Endothelial cell of coronary artery (primary cell): ENCODE measurements at places on chromosomes 11 and 22. TPM values are rescaled to one million over a fixed set of nuclear protein-coding genes. Genes with fewer than 3 reads are reported as not detected.

The P2RY6 gene
- 0.09 TPM in 1 of 2 replicates, not detected in the other for total RNA-seq

The LRRC10B gene
- total RNA-seq = not detected in 2 replicates

The MAJIN gene
- total RNA-seq = not detected in 2 replicates

The OR52K1 gene
- total RNA-seq = not detected in 2 replicates

The GRM5 gene
- total RNA-seq = 0.18 TPM in 1 of 2 replicates, not detected in the other

The OR2AG2 gene
- total RNA-seq = 0.09 and 0.18 TPM in 2 replicates

The GNAZ gene
- total RNA-seq = 0.66 and 1.7 TPM in 2 replicates

The KCNJ11 gene
- under 0.01 and 0.18 TPM in 2 replicates for total RNA-seq

The OR4C5 gene
- not detected in 2 replicates for total RNA-seq

The PRG3 gene
- not detected in 2 replicates for total RNA-seq

The SLC22A9 gene
- total RNA-seq = not detected in 2 replicates

The POLD3 gene
- 8.5 and 11.0 TPM in 2 replicates for total RNA-seq

The YAP1 gene
- total RNA-seq = 32.7 and 33.2 TPM in 2 replicates

The C11orf86 gene
- not detected in 2 replicates for total RNA-seq

The DGCR2 gene
- 38.9 and 42.0 TPM in 2 replicates for total RNA-seq

The MMP1 gene
- total RNA-seq = 4.3 and 664 TPM in 2 replicates

The ROM1 gene
- total RNA-seq = 7.3 and 8.5 TPM in 2 replicates

The PDE2A gene
- 10.2 and 23.6 TPM in 2 replicates for total RNA-seq

The TBX10 gene
- not detected in 2 replicates for total RNA-seq

The CBLIF gene
- not detected in 2 replicates for total RNA-seq

The IRAG1 gene
- total RNA-seq = 0.18 and 1.6 TPM in 2 replicates

The BLID gene
- total RNA-seq = 1.6 and 10.0 TPM in 2 replicates

The TLCD5 gene
- total RNA-seq = 4.9 and 7.4 TPM in 2 replicates

The RNASEH2C gene
- total RNA-seq = 47.5 and 48.0 TPM in 2 replicates

The OR2AT4 gene
- total RNA-seq = not detected in 2 replicates

The OR8G1 gene
- total RNA-seq = not detected in 2 replicates

The APOBEC3H gene
- not detected in 2 replicates for total RNA-seq

The APOL1 gene
- 12.7 and 38.8 TPM in 2 replicates for total RNA-seq

The KRTAP5-11 gene
- total RNA-seq = not detected in 2 replicates

The SCGB1A1 gene
- total RNA-seq = not detected in 2 replicates

The MCHR1 gene
- 0.28 TPM in 1 of 2 replicates, not detected in the other for total RNA-seq

The RBFOX2 gene
- 128 and 132 TPM in 2 replicates for total RNA-seq

The KCNE3 gene
- 0.28 and 0.45 TPM in 2 replicates for total RNA-seq

The UCP2 gene
- 0.28 and 0.63 TPM in 2 replicates for total RNA-seq

The MMP12 gene
- total RNA-seq = 0.28 TPM in 1 of 2 replicates, not detected in the other

The HBG2 gene
- 0.18 TPM in 1 of 2 replicates, not detected in the other for total RNA-seq

The PYGM gene
- 0.36 and 0.38 TPM in 2 replicates for total RNA-seq

The CEND1 gene
- under 0.01 and 0.18 TPM in 2 replicates for total RNA-seq

The DGAT2 gene
- 1.5 and 3.1 TPM in 2 replicates for total RNA-seq

The MMP3 gene
- total RNA-seq = not detected in 2 replicates

The ADAMTS15 gene
- total RNA-seq = under 0.01 and 1.9 TPM in 2 replicates

The FERMT3 gene
- 27.2 and 55.4 TPM in 2 replicates for total RNA-seq

The APOBEC3C gene
- total RNA-seq = 1.7 and 2.2 TPM in 2 replicates

The TSPAN18 gene
- total RNA-seq = 16.3 and 21.2 TPM in 2 replicates

The DLG2 gene
- 0.38 and 0.54 TPM in 2 replicates for total RNA-seq

The MRE11 gene
- total RNA-seq = 11.4 and 12.2 TPM in 2 replicates

The LYVE1 gene
- total RNA-seq = 0.19 and 0.54 TPM in 2 replicates

The SMTNL1 gene
- not detected in 2 replicates for total RNA-seq

The ELFN2 gene
- 0.09 and 0.47 TPM in 2 replicates for total RNA-seq

The TRIM29 gene
- 0.19 TPM in 1 of 2 replicates, not detected in the other for total RNA-seq

The RHOD gene
- 3.8 and 14.1 TPM in 2 replicates for total RNA-seq
